Hepatic stellate cell (primary cell): ENCODE measurements at places on chromosomes 3 and 15.

GRCh38 chr15:98719137-98719740 is 70.9 kb downstream of the IGF1R start:
- DNase-seq = peak; percentile 56

- DNase-seq = peak; percentile 88
These were observed 18.7 kb downstream of the MGLL start for GRCh38 chr3:127803619-127804018.

DNA sequence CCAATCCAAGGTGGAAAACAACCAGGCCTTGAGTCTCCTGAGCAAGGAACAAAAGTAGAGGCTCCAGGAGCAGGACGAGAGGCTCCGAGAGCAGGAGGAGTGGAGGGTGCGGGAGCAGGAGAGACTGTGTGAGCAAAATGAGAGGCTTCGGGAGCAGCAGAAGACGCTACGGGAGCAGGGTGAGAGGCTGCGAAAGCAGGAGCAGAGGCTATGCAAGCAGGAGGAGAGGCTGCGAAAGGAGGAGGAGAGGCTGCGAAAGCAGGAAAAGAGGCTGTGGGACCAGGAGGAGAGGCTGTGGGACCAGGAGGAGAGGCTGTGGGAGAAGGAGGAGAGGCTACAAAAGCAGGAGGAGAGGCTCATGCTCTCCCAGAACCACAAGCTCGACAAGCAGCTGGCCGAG is 60.3 kb upstream of the UBE2Q2 start:
- no peak for DNase-seq

- DNase-seq = no peak
These were observed 25.7 kb downstream of the RGMA start for GRCh38 chr15:93063262-93063671.

DNA sequence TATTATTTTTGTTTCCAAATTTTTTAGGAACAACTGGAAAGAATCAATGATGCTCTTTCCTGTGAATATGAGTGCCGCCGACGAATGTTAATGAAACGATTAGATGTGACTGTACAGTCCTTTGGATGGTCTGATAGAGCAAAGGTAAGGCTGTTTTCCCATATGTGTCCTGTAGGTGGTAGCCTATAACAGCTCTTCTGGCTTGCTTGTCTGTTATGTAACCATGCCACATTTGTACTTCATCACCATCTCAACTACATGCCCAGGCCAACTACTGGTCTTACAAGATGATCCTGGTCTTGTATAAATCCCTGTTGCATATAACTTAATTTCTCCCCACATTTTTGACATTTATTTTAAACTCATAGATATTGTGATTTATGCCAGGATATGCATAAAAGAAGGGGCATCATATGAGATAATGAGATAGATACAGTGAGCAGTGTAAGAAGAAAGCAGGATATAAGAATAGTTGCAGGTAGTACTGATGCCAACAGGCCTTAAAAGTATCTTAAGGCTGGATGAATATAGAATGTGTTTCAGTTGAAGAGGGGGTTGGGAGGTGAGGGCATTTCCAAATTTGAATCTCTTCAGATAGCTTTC is 20.3 kb downstream of the FAM98B start:
- DNase-seq = no peak

- no peak for DNase-seq
These were observed 19.1 kb upstream of the SEC61A1 start for GRCh38 chr3:128033102-128033501.

DNA sequence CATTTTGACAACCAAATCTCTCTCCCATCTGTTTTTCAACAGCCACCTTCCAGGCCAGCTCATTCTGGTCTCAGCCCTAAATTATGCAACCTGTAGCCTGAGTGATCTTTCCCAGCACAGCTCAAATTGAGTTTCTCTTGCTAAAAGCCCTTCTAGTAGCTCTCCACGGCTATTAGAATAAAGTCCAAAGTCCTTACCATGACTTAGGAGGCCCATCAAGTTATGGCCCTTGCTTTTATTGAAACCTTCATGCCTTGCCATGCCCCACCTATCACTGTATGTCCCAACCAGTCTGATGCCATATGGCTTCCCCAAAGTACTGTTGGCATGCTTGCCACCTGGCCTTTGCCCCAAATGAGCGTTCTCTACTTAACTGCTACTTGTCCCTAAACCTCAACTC is 303.5 kb upstream of the GADL1 start:
- DNase-seq = no peak

DNA sequence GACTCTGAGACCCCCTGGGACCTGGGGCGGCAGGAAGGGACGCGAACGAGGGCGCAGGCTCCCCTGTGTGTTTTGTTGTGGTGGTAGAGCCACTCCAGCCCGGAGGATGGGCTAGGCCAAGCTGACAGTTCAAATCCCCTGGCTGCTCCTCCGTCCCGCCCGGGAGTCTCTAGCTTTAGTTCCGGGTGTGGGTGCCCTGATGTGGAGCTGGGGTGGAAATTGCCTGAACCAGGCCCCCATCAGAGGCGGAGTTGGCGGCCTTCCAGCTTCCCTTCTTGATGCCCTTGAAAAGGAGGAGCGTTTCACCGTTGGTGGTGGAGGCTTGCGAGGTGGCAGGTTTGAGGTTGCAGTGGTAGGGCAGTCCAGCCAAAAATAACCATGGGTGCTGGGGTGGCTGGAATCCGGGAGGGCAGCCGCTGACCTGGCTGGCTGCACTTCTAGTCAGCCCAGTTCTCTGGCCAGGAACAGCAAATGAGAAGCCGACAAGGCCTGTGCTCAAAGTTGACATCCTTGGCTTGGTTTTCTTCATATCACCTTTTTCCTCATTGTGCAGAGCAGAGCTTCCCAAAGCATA is 817 bp downstream of the CLK3 start:
- DNase-seq = peak; percentile 85

GRCh38 chr3:111594205-111594604 is 941 bp downstream of the ZBED2 start:
- DNase-seq = peak; percentile 57

- DNase-seq = no peak
These were observed 39.7 kb upstream of the POLG start for GRCh38 chr15:89374086-89374981.

DNA sequence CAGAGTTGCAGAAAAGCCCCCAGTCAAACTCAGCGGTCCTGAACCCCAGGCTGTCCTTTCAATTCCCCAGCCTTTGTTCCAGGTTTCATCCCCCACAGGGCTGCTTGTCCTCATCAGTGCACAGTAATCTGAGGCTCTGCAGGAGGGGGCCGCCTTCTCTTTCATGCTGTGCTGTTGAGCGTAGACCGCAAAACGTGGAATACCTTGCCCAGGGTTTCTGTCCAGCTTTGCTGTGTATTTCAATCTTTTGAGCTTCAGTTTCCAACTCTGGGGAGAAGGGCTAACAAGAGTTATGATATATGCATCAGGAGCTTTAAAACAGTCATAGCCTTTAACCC is 64.8 kb downstream of the FAM43A start:
- DNase-seq = no peak

- DNase-seq = no peak
These were observed 759.8 kb downstream of the AGBL1 start for GRCh38 chr15:86839502-86839901.

- no peak for DNase-seq
These were observed 84.5 kb upstream of the C3orf80 start for GRCh38 chr3:160140756-160141155.

- DNase-seq = no peak
These were observed 24.0 kb upstream of the AGBL1 start for GRCh38 chr15:86055688-86056087.

DNA sequence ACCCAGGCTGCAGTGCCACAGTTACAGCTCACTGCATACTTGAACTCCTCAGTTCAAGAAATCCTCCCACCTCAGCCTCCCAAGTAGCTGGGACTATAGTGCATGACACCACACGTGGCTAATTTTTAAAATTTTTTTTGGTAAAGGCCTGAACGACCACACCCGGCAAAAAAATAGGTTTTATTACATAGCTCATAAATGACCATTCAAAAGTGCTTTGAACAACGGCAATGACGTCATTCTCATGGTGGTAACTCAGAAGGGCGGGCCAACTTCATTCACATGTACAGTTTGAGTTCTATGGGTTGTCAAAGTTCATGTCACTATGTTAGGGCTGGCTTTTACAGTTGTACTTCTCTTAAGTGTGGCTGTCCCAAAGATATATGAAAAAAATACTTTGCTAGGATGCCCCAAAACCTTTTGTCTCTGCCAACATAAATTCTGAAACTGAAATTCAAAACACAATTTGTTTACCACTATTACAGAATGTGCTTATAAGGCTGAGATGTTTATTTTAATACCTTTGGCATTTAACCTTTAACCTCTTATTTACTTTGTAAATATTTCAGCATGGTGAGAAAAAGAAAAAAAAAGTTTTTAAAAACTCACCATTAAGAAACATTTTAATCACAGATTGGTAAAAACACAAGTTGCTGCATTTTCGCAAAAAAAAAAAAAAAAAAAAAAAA is 6.2 kb downstream of the MYO1E start:
- DNase-seq = no peak

DNA sequence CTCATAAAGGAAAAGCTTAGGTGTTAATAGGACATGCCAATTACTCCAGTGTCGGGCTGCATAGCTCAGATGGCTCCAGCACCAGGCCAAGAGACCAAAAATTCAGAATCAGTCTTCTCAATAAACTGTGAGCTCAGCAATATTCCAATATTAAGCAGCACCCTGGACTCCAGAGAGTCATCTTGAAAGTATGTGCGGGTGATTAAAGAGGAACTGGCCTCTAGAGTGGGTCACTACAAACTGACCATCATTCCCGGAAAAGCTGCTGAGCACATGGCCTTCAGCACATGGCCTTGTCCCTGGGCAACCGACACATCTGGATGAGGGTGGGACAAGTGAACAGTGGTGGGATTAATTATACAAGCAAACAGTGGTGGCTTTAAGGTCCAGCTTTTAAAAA is 59.0 kb downstream of the MAGI1 start:
- peak; percentile 74 for DNase-seq

GRCh38 chr15:71451130-71451529 is 335.9 kb downstream of the THSD4 start:
- DNase-seq = no peak

DNA sequence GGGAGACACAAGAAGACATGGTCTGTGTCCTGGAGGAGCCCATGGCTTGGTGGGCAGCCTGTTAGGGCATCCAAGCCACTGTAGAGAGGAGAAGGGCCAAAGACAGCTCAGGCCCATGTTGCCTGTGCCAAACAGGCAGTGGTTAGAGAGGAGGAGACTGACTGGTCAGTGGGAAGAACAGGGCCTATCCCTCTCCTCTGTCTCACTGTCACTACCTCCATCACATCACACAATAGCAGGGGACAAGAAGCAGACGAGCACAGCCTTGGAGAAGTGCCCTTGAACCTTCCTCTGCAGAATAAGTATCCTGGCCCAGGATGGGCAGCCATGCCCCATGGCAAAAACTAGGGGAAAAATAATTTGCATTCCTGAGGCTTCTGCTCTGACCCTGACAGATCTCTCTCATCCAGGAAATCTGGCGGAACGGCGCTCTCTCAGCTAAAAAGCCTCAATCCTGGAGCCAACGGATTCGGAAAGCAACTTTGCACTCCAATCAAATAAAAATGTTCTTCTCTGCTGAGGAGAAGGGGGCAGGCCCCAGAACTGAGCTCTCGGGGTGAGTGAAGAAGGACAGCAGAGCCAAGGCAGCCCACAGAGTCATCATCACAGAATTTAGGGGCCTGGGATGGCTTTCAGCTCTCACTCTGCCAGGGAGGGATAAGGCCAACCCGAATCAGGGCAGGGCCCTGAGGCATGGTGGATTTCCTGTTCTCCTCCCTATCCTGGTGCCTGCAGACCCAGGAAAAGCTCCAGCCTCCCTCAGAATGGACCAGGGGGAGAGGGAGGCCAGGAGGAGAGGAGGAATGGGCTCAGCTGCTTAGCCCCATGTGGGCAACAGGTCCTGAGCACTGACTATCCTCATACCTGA is 1.6 kb downstream of the SHF start:
- DNase-seq = no peak

DNA sequence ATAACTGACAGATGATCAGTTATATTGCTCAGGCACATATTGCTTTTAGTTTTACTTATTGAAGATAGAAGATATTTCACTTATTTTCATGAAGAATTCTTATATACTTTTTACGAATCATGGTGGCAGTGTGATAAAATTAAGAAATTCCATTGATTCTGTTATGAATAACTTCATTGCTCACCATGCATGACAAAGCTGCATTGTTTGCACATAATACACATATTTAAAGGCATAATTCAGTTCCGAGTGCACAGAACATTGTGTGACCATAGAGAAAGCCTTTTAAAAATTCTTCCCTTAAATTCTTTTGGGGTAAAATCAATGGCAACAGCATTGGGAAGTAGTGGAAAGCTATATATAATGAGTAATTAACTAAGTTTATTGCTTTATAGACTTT is 82.5 kb upstream of the NAALADL2 start:
- DNase-seq = no peak

DNA sequence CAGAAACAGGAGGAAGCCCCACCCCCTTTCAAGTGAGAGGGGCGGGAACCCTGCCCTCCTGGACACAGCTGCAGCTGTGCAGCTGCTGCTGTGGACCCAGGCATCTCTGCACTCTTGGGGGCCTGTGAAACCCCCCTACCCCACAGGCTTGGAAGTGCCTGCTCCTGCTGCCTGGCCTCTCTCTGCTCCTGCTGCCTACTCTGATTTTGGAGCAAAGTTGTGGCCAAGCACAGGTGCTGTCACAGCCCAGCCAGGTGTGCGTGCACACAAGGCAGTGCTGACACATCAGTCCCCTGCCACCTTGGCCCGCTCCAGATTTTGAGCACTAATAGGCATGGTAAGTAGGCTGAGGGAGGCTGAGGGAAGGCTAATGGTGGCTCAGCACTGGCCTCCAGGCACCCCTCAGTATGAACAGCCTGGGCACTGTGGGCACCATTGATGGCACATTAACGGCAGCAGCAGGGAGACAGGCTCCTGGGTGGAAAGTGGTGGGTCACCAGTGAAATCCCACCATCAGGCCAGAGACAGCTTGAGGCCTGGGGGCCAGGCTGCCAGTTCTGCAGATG is 890.9 kb downstream of the GBE1 start:
- DNase-seq = no peak

GRCh38 chr3:103690536-103690935 is 1255.7 kb downstream of the ZPLD1 start:
- DNase-seq = no peak

GRCh38 chr3:73405853-73406252 is 218.9 kb downstream of the PDZRN3 start:
- no peak for DNase-seq

DNA sequence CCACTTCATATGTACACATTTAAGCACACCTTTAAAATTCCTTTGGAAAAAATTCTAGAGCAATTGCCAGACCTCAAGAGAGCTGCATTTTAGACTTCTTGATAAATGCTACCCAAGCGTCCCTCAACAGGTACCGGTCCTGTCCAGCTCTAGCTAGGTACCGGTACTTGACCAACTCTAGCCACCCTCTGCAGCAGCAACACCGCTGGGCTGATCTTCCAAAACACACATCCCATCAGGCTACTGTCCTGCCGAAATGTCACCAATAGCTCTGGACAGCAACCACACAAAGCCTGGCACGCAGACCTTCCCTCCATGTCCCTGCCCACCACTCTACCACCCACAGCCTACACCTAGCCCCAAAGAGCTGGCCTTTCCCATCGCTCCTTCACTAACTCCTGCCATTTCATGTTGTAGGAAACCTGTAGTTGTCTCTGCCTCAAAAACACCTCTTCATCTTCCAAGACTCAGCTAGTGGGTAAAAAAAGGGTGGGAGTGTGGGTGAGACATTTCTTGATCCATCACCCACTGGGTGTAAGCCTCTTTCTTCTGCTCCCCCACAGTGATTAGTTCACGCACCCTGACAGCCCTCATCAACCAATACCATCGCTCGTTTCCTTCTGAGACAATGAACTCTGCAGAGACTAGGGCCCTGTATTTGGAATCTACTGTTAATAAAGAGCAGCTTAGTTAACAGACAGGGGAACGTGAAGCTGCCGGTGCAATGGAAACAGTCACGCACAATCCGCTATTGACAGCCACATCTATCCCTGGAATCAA is 6.8 kb downstream of the CHSY1 start:
- no peak for DNase-seq

- no peak for DNase-seq
These were observed 234.2 kb downstream of the NFKBIZ start for GRCh38 chr3:102083473-102083872.
